ENCODE measurements at places on chromosomes 3 and 15. TPM values are rescaled to one million over a fixed set of nuclear protein-coding genes. Genes with fewer than 3 reads are reported as not detected.

GRM2 gene
- 2.4 TPM for total RNA-seq

- H3K4me1 ChIP-seq, result peaks cover 12% of the 10 kb centered on the region
- H3K27me3 ChIP-seq, result no peaks in the 10 kb centered on the region
- no peak for DNase-seq
- H3K4me3 ChIP-seq, result no peak overlapping the region
These were observed 576.3 kb downstream of the NTRK3 start for GRCh38 chr15:87680208-87680607.

DNA sequence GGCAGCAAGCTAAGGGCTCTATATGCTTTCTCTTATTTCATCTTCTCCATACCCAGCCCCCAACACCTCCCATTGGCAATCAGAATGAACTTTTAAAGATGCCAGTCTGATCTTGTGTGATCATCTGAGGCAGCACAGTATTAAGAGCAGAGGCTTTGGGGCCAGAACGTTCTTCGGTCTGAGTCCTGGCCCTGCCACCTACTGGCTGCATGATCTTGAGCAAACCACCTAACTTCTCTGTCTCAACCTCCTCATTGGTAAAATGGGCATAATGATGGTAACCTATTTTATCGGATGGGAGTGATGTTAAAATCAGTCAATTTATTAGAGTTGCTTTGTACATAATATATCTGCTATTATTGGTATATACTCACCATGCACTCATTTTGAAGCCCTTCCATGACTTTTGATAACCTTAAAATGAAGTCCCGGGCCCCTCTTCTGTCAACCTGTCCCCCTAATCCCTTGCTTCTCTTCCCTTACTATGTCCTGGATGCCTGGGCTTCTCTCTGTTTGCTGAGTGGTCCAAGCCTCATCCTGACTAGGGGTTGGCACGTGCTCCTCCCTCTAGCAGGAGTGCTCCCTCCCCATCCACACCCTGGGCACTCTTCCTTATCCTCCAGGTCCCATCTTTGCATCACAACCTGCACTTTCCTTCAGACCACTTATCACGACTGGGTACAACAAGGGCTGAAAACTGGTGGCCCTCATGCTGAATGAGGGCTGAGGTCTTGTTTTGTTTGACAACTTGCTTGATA, 6.3 kb downstream of the EFCAB12 start:
- no peak for DNase-seq
- H3K4me1 ChIP-seq, result peaks cover 5% of the 10 kb centered on the region
- no peak overlapping the region for H3K4me3 ChIP-seq
- no peaks in the 10 kb centered on the region for H3K27me3 ChIP-seq

DNA sequence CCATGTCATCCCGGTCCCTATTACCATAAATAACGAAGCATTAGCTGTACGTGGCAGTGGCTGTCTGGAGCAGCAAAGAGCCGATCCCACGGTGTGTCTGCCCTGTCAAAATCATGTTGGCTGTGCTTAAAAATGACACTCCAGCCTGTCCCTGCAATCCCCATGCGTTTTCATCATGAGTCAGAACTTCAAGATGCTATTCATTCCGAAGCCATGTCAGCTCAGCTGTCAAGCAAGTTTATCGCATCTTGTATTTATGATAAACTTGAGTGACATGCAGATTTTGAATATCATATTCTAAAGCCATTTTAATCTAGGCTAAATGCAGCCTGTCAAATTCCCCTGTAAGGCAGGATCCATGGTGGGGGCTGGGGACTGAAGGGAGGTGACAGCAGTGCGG, 152.4 kb downstream of the TJP1 start:
- no peak overlapping the region for H3K27ac ChIP-seq
- H3K4me3 ChIP-seq, result no peak overlapping the region
- H3K4me1 ChIP-seq, result no peaks in the 10 kb centered on the region
- DNase-seq, result no peak
- peaks cover 5% of the 10 kb centered on the region for H3K27me3 ChIP-seq
- no peaks in the 10 kb centered on the region for H3K36me3 ChIP-seq

GRCh38 chr15:39890621-39891020, 29.4 kb downstream of the GPR176 start:
- no peak for DNase-seq
- no peaks in the 10 kb centered on the region for H3K36me3 ChIP-seq
- H3K27ac ChIP-seq, result no peak overlapping the region

- DNase-seq, result peak; percentile 64
- H3K36me3 ChIP-seq, result no peaks in the 10 kb centered on the region
- peak overlapping the region; percentile 47 for H3K4me3 ChIP-seq
- H3K27me3 ChIP-seq, result peaks cover 48% of the 10 kb centered on the region
- peaks cover 29% of the 10 kb centered on the region for H3K4me1 ChIP-seq
These were observed 1.9 kb downstream of the CHST2 start for GRCh38 chr3:143121241-143122088.

DNA sequence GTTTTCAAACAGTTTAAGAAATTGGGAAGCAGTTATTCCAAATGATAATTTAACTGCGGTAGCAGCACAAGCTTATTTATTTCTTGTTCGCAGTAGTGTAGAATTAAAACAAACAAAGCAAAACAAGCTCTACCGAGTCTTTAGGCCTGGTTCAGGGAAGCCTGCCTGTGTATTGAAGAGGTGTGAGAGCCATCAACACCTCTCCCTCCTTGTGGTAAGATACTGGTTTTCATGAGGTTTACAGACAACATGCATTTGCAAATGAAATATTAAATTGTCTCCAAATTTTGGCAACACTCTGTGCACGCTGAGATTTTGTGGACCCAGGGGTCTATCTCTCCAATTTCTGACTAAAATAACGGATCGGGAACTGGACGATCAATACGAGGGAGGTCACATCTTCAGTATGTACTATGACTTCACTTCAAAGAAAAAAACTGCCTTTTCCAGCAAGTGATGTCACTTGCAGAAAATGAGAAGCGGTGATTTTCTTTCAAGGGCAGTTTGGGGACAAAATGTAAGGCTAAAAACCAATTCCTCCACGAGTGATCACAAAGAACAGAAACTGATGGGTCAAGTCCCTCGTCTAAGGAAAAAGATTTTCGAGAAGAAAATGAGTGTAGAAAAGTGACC, 721 bp downstream of the ATR start:
- H3K36me3 ChIP-seq, result peaks cover 13% of the 10 kb centered on the region
- peaks cover 45% of the 10 kb centered on the region for H3K4me1 ChIP-seq
- H3K27me3 ChIP-seq, result peaks cover 3% of the 10 kb centered on the region
- DNase-seq, result no peak

COL6A5 gene
- 0.03 TPM for total RNA-seq

DNA sequence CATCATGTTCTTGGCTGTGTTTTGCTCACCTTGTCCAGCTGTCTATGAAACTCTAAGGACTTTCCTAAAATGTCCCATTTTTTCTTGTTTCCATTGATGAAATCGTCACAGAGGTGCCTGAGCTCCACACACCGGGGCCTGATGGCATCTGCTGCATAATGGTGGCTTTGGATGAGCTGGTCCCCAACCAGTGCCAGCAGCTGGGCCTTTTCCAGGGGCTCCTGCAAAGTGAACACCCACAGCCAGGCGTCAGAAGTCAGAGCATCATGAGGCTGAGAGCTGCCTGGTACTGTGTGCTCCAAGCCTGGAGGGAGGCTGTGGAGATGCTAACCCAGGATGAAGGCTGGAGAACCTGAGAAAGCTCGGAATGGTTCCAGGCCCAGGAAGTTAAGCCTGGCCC, 46.9 kb downstream of the B3GNT5 start:
- H3K27me3 ChIP-seq, result no peaks in the 10 kb centered on the region
- no peak for DNase-seq
- no peak overlapping the region for H3K27ac ChIP-seq
- H3K36me3 ChIP-seq, result peaks cover 16% of the 10 kb centered on the region
- no peak overlapping the region for H3K4me3 ChIP-seq
- peaks cover 17% of the 10 kb centered on the region for H3K4me1 ChIP-seq

DNA sequence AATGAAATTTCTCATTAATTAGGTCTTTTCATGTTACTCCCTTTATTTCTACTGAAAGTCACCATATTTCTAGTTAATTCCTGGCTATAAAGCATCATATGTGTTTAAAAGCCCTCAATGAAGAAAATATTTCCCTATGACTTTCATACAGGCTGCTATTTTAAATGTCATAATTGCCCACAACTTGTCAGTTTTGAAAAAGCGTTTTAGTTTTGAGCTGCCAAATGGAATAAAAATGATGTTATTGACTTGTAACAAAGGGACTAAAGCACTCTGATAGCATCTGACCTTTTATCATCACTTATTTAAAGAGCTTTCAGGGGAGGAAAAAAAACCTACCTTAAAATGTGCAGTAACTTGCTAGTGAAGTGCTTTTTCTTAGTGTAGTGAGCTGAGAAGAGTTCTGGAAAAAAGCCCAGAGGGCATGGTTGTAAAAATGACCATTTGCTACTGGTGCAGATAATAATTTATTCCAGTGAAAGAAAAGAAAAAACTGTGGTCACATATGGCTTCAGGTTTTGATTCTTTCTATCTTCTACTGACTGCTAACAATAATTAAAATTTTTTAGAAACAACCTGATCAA, 877.2 kb downstream of the CADM2 start:
- no peaks in the 10 kb centered on the region for H3K36me3 ChIP-seq
- no peaks in the 10 kb centered on the region for H3K27me3 ChIP-seq
- H3K4me3 ChIP-seq, result no peak overlapping the region
- DNase-seq, result no peak
- H3K27ac ChIP-seq, result no peak overlapping the region

DNA sequence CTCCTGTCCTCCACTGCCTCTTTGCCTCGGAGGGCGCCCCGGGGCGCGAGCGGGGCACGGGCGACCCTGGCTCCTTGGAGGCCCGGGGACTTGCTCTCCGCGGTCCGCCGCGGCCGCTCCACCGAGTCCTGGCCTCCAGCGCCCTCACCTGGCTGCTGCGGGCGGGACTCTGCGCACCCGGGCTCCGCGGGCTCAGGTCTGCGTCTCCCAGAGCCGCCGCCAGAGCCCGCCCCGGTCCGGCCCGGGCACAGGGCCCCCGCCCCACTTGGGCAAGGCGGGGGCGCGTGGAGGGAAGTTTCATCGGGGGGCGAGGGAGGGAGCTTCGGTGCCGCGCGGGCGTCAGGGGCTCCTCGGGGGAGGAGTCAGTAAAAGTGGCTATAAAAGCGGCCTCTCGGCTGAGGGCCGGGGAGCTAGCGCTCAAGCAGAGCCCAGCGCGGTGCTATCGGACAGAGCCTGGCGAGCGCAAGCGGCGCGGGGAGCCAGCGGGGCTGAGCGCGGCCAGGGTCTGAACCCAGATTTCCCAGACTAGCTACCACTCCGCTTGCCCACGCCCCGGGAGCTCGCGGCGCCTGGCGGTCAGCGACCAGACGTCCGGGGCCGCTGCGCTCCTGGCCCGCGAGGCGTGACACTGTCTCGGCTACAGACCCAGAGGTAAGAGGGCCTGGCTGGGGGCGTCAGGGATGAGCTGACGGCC, at the start of gene CEMIP:
Gene CEMIP (plus strand): TSS at position 407 of the 694 bp plus-strand sequence. CDS start 94,510 bp downstream, outside the sequence.
- H3K4me1 ChIP-seq, result peaks cover 20% of the 10 kb centered on the region
- DNase-seq, result peak; percentile 60
- H3K4me3 ChIP-seq, result peak within 1 kb of the TSS; percentile 56
- H3K27ac ChIP-seq, result no peak within 1 kb of the TSS
- no peaks in the 10 kb centered on the region for H3K36me3 ChIP-seq

DNA sequence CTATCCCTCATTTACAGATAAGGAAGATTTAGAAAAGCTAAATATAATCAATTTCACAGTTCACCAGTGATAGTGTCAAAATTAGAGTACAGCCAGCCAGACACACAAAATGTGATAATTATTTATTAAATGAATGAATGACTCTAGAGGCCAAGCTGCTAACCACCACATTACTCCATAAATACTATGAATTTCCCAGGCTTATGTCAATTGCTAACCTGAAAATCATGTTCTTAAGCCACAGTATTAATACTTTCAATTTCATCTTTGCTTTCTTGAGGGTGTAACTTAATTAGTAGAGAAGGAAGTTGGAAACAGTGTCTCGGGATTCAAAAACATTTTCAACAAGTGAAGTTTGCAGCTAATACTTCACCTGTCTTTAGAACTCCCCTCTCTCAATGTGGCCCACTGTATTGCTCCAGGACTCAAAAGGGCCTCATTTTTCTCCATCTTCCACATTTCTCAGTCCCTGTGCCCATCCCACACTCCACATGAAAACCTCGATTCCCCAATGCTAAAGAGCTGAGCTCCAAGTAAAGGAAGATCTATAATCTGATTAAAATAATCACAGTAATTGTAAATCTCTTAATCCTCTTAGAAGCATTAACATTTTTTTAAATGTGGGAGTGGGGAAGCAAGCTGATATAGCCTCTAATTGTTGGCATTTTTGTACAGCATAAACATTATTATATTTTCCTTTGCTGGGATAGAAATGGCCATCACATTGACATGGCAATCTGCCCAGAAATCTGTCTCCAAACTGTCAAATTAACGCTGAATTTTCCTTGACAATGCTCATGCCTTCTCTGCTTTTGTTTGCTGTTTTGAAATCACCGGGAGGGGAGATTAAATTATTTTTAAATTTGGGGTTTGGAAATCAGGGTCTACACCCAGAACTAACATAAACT, 765.1 kb downstream of the ROBO1 start:
- H3K4me1 ChIP-seq, result no peaks in the 10 kb centered on the region
- no peak overlapping the region for H3K4me3 ChIP-seq
- H3K27ac ChIP-seq, result no peak overlapping the region
- no peaks in the 10 kb centered on the region for H3K27me3 ChIP-seq

Measured in activated CD4-positive, alpha-beta memory T cell treated with anti-CD3 and anti-CD28 coated beads, Interleukin-2, amount 10 ng/mL, durations not matched to agents 7 days and 5 days (primary cell).